ENCODE measurements at places on chromosomes 16 and 17.
A peak's percentile ranks its signal among the peaks of the same experiment; 100 is the strongest.

GRCh38 chr17:47946929-47947397 lies 5.6 kb downstream of the PNPO start:
- peak; percentile 68 for DNase-seq

- no peak for DNase-seq
These were observed 718 bp downstream of the ATP2A3 start for GRCh38 chr17:3963237-3964201.

GRCh38 chr16:89315791-89316581 lies 98.5 kb downstream of the ZNF778 start:
- DNase-seq, result no peak

- no peak for DNase-seq
These were observed 512 bp upstream of the ENDOV start for GRCh38 chr17:80414508-80414802.

GRCh38 chr17:79400989-79401703 lies 209.7 kb downstream of the RBFOX3 start:
- DNase-seq, result peak; percentile 86

DNA sequence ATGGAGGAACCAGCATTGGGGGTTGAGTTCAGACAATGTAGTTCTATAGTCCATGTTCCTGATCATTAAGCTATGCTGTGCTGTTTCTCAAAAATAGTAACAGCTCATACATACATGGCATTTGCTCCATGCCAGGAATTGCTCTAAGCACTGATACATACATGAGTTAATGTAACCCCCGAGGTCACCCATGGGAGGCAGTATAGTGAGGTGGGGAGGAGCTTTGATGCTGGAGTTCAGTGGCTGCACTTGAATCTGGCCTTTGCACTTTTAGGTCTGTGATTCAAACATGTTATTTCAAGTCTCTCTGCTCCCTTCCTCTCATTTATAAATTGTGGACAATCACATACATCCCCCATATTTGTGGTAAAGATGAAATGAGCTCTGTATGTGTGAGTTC lies 223.1 kb upstream of the WSB1 start:
- no peak for DNase-seq

DNA sequence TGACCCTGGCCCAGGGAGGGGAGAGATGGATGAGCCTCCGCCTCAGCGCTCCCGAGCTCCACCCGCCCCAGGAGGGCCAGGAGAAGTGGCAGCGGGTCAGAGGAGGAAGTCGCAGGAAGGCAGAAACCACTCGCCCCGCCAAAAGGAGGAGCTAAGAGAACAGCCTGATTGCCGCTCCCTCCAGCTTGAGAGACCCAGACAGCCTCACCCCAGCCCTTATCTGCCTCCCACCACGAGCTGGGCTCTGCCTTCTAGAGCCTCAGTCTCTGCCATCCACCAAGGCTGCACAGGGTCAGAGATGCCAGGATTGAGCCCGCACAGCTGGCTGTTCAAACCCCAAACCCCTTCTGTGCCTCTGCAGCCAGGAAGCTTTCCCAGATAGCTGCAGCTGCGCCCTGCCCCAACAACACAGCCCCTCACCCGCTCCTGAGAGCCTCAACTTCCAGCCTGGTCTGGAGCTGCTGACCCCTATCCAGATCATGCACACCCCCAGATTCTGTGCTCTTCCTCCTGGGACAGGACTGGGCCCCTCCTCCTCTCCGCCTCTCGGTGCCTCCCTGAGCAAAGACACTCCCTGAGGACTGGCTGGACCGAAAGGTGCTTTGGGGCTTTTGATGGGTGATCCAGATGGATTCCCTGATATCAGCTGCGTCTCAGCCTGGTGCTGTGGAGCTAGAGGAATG lies 1.0 kb upstream of the ATP2A3 start:
- no peak for DNase-seq

- DNase-seq, result no peak
These were observed 136.1 kb upstream of the CIBAR2 start for GRCh38 chr16:85248342-85248741.

DNA sequence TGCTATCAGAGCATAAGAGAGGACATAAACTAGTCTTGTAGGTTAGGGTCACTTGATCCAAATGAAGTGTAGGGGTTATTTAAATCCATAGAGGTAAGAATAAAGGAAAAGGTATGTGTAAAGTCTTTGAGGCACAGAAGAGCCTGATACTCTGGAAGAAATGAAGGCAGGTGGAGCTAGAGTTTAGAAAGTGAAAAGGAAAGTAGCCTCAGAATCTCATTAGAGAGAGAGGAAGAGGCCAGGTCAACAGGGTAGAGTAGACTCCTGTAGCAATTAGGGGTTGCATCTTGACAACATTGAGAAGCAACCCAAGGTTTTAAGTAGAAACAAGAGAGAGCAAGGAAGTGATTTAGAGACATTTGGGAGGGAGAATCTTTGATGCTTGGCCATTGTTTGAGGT lies 235.2 kb upstream of the SOX9 start:
- DNase-seq, result no peak

DNA sequence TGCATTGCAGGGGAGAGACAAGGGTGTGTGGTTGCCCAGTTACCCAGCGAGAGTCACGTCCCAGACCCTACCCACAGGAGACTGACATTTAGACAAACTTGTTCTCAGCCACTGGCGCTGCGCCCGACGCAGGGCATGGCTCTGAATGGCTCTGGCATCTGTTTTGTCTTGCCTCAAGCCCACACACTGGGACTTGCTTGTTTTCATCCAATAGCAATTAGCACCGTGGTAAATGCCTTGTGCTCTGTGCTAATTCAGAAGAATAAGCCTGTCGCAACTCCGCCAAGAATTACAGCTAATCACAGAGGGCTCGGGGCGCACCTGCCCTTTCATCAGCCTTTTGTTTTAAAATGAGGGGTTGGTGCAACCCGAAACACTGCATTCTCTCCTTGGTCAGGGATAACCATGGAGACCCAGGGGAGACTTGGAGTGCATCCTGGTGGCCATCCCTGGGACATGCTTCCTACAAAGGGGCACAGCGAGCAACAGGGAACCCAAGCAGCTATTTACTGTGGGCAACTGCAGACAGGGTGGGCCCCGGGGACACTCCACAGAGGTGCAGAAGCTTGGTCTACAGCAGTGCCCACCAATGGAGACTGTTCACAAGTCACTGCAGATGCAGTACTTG lies 220.6 kb upstream of the ZFHX3 start:
- no peak for DNase-seq

GRCh38 chr17:34166352-34166751 lies 88.7 kb upstream of the CCL2 start:
- DNase-seq, result no peak

GRCh38 chr16:49650603-49651002 lies 205.3 kb downstream of the ZNF423 start:
- no peak for DNase-seq

- DNase-seq, result no peak
These were observed 3.9 kb upstream of the GNG13 start for GRCh38 chr16:804193-805048.

DNA sequence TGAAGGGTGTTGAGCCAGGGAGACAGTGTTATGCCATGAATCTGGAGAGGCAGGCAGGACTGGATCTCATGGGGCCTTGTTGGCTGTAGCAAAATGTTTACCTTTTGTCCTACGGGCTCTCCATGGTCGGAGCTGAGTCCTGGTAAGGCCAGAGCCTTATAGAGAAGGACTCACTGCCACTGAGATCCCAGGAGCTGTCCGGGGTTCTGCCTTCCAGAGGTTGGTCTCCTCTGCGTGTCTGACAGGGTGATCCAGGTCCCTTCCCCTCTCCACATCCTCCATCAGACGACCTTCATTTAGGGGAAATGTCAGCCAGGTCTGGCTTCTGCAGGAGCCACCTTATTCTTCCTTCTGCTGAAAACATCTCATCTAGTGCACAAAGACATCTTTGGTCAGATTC lies 285.2 kb upstream of the N4BP1 start:
- no peak for DNase-seq

- no peak for DNase-seq
These were observed 45.2 kb downstream of the AXIN2 start for GRCh38 chr17:65515959-65516948.

- no peak for DNase-seq
These were observed 3.9 kb downstream of the TRIM25 start for GRCh38 chr17:56909742-56910508.

DNA sequence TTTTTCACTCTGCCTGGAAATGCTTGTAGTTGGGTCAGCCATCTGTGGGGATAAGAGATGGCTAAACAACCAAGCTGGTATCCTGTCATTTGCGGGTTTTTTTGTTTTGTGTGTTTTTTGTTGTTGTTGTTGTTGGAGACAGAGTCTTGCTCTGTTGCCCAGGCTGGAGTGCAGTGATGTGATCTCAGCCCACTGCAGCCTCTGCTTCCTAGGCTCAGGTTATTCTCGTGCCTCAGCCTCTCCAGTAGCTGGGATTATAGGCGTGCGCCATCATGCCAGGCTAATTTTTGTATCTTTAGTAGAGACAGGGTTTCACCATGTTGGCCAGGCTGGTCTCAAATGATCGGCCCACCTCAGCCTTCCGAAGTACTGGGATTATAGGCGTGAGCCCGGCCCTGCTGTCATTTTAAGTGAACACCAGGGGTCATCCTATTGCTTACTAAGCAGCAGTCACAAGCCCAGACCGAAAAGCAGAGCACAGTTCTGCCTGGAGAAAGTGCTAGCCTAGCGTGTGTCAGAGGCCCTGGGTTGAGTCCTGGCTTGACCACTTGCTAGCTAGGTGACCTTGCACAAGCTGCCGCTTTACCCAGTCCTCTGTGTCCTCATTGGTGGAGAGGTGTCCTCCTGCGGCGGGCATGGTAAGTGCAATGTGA lies 4.6 kb downstream of the SMCR8 start:
- DNase-seq, result peak; percentile 58

- DNase-seq, result peak; percentile 63
These were observed 45.9 kb upstream of the DOC2B start for GRCh38 chr17:227078-227945.

- no peak for DNase-seq
These were observed 12.0 kb downstream of the SMCR8 start for GRCh38 chr17:18327093-18327492.

DNA sequence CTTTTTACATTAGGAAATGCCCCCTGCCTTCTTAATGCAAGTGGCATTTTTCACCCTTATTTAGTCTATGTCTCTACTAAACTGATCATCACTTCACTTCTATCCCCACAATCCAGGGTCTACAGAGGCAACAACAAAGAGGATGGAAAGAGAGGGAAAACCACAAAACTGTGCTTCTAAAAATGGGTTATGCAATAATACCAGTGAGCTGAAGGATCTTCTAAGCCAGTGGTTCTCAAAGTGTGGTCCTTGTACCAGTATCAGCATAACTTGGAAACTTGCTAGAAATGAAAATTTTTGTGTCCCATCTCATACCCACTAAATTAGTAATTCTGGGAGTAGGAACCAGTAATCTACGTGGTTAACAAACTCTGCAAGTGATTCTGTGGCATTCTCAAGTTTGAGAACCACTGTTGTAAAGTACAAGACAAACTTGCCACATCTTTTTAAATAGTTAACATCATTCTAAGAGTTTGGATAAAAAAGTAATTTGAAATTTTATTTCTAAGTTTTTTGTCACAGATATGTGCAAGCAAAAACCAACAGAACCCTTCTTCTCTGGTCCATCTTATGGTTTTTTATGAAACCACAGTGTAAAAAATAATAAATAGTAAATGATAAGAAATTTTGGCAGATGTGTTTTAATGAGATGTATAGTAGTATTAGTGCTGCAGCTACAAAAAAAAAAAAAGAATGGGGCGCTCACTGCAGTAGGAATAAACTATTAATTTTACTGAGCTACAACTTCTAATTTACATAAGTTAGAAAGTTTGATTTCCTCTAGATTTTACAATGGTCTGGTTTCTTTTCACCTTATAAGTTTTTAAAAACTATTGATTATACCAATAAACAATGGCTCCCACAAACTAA lies 16.2 kb downstream of the CDC27 start:
- no peak for DNase-seq

- DNase-seq, result no peak
These were observed 23.1 kb downstream of the STAT3 start for GRCh38 chr17:42365136-42365535.

GRCh38 chr17:62093188-62094155 lies 28.4 kb upstream of the MED13 start:
- DNase-seq, result no peak

GRCh38 chr17:16472539-16472938 lies 19.5 kb downstream of the LRRC75A start:
- no peak for DNase-seq

DNA sequence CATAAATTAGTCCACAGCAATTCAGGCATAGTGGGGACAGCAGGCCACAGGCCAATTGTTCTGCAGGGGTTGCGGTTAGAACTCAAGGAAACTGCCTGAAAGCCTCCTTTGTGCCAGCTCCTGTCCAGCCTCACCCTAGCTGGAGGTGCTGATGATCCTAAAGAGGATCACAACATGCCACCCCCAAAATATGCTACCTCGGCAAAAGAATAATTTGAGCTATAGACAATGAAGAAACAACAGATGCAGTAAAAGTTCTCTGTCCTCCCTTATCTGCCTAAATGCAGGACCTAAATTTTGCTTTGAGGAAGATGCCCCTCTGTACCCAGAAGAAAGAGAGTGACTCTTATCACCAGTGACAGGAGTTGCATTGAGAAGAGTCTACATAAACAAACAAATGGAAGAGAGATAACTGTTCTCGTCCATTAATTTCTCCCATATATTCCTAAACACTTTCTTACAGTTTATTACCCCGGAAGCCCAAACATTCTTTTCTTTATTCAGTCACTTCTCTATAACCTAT lies 14.7 kb downstream of the ALOX15 start:
- DNase-seq, result no peak

DNA sequence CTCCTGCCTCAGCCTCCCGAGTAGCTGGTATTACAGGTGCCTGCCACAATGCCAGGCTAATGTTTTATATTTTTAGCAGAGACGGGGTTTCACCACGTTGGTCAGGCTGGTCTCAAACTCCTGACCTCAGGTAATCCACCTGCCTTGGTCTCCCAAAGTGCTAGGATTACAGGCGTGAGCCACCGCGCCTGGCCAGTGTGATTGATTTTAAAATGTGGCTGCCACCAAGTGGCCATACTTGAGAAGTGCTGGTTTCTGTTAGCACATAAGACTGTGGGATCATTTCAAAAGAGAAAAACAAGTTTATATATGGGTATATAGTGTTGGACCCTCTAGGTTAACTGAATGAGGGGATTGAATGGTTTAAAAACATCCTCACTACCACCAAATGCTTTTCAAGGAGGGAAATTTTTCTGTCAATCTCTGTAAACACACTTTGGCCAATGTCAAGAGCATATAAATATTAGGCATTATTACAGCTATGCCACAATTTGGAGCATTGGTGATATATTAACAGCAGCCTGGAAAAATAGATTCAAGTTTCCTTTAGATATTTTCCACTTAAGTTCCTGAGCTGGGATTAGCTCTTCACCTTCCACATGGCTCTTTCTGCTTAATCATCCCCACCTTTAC lies 13.5 kb upstream of the DHRS13 start:
- peak; percentile 50 for DNase-seq

GRCh38 chr16:88327561-88328312 lies 55.0 kb upstream of the ZNF469 start:
- no peak for DNase-seq
